C1 segment of cervical spinal cord (tissue), 14 donors: ENCODE measurements at places on chromosomes 12 and 14.

- DNase-seq, result no peak
Measured at GRCh38 chr14:105094193-105094907, 29.1 kb upstream of the GPR132 start.

DNA sequence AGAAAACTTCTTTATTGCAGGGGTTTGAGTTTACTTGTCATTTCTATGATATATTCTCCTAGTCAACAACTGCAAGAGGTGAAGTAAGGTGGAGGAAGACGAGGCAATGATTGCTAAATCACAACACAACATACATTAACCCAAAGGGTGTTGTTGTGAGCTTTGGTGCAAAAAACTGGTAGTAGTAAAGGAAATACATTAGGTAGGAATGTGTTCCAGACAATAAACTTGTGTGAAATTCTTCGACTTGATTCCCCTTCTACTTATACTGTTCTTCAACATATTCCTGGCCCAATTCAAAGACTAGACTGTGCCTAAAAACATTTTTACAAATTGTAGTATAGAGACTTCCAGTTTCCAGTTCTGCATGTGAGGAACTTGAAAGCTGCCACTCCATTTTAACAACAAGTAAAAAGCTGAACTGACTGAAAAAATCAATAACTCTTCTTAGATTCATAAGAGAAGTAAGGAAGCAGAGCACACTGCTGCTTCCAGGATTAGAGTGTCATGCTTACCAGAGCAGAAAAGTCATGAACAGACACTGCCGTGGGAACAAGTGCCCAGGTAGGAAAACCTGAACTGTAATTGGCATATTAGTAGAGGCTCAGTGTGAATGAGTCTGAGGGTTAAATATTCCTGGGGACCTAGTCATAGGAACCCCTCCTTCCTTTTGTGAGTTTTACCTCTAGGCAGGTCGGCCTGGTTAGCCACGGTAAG is 22.2 kb downstream of the COX8C start:
- DNase-seq, result no peak

GRCh38 chr14:68630611-68631393 is 162.1 kb downstream of the ZFP36L1 start:
- no peak for DNase-seq

DNA sequence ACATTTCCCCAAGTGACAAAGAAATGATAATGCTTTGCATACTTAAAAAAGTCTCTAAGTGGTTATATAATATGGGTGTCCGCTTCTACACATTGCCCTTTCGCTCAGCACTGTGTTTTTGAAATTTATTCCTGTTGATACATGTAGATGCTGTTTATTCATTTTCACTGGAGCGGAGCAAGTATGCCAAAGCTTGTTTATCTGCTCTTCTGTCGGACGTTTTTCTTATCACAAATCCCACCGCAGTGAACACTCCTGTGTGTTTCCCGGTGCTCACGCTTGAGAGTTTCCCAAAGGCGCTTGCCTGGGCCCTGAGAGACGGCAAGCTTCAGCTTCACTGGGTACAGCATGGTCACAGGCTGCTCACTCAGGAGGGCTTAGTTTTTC is 50.2 kb downstream of the TPCN1 start:
- DNase-seq, result no peak

DNA sequence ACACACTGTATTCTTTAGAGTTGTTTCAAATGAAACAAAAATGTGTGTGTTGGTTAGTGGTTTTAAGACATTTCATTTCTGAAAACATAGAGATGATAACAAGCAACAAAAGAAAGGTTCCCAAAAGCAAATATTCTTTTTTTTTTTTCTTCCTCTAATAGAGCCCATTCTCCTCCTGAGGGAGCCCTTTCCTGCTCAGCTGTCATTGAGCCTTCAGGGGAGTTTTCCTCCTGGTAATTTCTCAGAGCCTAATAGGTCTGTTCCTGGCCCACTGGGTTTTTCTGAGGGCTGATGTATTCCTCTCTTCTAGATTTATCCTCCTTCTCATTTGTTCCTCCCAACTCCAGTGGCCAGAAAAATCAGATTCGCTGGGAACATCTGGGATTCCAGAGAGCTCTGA is 654.5 kb downstream of the NOVA1 start:
- DNase-seq, result no peak

- DNase-seq, result no peak
Measured at GRCh38 chr12:44837114-44837755, 38.9 kb downstream of the NELL2 start.

DNA sequence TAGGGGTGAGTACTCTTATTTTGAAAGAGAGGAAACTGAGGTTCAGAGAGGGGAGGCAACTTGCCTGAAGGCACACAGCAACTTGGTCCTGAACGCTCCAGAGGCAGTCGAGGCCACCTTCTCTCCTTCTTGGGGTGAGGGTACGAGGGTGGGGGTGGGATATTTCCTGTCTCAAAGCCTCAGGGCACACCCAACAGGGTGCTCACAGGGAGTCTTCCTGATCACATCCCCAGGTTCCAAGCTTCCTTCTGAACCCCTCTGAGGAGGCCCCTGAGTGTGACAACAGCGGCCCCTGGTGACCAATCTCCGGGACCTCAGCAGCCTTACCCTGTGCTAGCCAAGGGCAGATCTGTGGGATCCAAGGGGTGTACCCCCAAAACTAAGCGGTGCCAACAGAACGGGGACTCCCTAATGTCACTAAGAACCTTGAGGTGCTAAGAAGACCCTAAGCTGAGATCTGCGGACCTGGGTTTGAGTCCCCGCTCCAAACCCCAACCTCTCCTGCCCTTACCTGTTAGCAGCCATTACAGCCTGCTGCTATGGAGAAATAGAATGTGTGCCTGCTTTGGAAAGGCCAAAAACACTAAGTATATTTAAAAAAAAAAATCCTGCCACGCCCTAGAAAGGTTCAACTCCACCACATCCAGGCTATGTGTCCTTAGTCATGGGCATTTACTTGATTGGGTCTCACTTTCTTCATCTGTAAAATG is 57.9 kb downstream of the TRPV4 start:
- peak; percentile 59 for DNase-seq

DNA sequence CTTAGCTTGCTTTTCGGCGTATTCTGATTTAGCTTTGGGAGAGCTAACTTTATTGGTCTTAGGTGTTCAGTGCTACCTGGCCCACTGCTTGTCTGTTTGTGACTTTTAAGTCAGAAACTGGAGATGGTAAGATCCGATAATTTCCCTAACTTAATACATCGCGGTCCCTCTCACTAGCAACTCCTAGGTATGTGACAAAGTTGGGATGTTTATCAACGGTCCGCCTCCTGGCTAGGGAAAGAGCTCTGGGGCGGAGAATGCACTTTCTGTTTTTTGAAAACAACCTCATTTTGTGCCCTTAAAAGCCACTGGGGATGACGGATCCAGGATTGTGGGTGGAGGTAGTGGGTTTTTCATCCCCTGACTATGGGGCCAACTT is 1.2 kb downstream of the CDKN1B start:
- no peak for DNase-seq
